ENCODE measurements at places on chromosomes 11 and 22.

DNA sequence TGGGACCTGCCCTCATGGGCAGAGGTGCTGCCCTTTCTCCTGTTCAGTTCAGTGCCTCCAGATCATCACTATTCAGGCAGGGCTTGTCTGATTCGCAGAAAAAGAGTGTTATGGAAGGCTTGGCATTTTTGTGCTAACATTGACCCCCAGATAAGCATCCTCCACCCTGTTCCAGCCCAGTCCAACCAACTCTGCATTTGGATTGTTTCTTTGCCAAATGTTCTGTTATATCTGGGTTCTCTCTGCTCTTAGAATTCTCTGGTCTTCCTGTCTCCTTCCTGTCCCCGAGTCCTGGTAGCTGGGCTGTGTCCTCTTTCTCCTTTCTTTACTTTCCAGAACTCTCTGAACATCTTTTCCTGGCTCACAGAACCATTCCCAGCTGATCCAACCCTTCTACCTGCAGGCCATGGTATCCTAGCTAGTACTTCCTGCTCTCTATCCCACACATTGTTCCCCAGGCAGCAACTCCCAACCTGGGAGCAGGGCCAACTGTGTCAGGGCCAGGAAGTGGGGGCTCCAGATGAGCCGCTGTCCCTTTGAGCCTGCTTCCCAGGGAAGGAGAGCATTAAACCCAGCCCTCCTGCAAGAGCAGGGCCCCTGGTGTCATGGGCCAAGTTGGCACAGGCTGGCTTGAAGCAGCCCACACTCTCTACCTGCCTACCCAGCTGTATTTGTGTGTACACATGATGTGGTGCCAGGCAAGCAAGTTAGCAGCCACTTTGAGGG lies 280.7 kb upstream of the CADM1 start:
- no peak for ATAC-seq

DNA sequence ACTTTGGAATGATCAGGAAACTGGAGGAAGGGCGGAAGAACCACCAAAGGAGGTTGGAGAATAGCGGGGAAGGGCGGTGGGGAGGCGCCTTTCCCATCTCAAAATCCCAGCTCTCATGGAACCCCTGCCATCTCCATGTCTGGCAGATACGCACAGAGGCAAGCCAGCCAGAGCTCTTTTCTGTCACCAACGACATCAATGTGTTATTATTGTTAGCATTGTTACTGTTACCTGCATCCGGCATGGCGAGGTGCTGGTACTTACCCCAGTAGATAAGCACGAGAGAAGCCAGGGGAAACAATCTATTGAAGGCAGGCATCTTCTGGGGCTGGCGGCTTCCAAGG lies 969 bp downstream of the SCN3B start:
- ATAC-seq = no peak

- no peak for ATAC-seq
Observed at GRCh38 chr11:20450829-20451228, 63.3 kb downstream of the PRMT3 start.

DNA sequence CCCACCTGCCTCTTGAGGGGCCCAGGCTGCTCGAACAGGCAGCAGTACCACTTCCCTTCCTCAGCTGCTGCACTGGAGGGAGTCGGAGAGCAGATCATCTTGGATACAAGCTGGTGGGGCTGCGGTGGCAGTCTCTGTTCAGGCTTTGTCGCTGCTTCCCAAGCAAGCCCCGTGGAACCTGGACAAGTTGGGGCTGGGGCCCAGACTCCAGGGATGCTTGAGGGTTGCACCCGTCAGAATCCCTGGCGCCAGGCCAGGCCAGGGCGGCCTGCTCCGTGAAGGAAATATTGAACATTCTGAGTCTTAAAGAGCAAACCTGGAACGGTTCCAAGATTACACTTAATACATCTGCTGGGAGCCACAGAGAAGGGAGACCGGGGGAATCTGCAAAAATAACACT lies 310.1 kb upstream of the SORL1-AS1 start:
- ATAC-seq = peak; percentile 23

- ATAC-seq = peak; percentile 14
Observed at GRCh38 chr22:38262051-38262795, 10.6 kb downstream of the TMEM184B start.

- ATAC-seq = no peak
Observed at GRCh38 chr11:62981743-62982142, 3.0 kb downstream of the SLC22A6 start.

DNA sequence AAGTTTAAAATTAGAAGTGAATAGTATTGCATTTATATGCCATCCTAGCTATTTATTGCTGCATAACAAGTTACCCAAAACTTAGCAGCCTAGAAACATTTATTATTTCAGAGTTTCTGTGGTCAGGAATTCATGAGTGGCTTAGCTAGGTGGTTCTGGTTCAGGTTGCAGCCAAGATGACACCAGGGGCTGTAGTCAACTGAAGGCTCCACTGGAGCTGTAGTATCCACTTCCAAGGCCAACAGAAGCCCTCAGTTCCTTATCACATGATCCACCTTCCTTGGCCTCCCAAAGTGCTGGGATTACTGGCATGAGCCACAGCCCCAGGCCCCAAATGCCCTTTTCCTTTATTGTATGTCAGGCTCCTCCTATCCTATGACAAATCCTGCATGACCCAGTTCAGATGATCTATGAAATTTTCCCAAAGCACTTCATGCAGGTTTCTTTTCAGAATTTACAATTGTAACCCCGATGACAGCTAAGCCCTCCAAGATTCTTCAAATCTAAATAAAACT lies 6.1 kb upstream of the ALG8 start:
- ATAC-seq = no peak

- peak; percentile 30 for ATAC-seq
Observed at GRCh38 chr11:3134651-3135480, 30.2 kb downstream of the OSBPL5 start.

GRCh38 chr11:76654298-76654851 lies 16.2 kb downstream of the LRRC32 start:
- ATAC-seq = peak; percentile 20

DNA sequence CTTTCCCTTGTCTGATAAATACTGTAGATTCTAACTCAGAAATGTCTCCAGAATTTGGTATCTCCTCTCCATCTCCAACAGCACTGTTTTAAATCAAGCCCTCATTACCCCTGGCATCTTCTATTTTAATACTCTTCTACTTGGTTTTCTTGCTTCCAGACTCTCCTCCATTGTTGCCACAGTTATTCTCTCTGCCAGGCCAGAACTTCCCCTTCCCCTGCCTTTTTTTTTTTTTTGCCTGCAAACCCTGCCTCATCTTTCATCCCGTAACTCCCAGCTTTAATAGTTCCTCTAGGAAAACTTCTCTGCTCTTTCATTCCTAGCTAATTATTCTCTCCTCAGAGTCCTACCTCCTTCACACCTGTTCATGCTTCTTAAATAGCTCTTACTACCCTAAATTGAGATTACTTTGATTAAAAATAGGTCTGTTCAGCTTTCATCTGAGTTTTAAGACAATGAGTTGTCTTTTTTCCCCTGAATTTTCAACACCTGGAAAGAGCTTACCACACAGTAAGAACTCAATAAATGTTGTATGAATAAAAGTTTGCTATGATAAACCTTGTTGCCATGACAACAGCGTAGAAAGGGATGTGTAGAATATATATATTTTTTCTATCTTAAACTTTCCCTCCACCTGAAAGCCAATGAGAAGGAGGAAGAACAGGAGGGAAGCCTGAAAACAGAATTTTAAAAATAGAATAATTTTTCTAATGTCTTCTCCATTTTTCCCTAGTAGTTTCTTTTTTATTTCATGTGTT lies 3.6 kb downstream of the IL18 start:
- ATAC-seq = no peak

GRCh38 chr11:75463106-75463774 lies 30.2 kb upstream of the KLHL35 start:
- no peak for ATAC-seq
